Suppressor macrophage (primary cell): ENCODE measurements at places on chromosomes 7 and 10.

- no peak for DNase-seq
These were observed 325.6 kb downstream of the PLXNA4 start for GRCh38 chr7:132250480-132251326.

GRCh38 chr10:43963379-43963778 is 314.7 kb upstream of the ZNF32 start:
- no peak for DNase-seq

GRCh38 chr10:1661416-1661815 is 75.9 kb downstream of the ADARB2 start:
- DNase-seq, result no peak

- DNase-seq, result no peak
These were observed 17.0 kb downstream of the BCAP29 start for GRCh38 chr7:107596881-107597581.

DNA sequence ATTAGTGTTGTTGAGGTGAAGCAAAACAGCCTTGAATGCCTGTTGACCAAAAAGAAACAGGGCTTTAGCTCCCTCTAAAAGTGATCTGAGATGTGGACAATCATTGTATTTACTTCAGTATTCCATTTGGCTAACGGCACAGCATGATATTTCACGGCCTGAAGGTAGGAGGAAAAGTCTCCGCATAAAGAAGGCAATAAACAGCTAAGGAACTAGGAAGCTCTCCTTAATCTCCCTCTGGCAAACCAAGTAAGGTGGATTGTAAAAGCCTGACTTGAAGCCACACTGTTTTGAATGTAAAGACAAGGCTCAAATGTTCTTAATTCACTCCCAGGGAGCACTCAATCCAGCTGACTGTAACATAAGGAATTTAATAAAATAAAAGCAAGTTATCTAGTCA is 160.0 kb upstream of the ZNF804B start:
- DNase-seq, result no peak

DNA sequence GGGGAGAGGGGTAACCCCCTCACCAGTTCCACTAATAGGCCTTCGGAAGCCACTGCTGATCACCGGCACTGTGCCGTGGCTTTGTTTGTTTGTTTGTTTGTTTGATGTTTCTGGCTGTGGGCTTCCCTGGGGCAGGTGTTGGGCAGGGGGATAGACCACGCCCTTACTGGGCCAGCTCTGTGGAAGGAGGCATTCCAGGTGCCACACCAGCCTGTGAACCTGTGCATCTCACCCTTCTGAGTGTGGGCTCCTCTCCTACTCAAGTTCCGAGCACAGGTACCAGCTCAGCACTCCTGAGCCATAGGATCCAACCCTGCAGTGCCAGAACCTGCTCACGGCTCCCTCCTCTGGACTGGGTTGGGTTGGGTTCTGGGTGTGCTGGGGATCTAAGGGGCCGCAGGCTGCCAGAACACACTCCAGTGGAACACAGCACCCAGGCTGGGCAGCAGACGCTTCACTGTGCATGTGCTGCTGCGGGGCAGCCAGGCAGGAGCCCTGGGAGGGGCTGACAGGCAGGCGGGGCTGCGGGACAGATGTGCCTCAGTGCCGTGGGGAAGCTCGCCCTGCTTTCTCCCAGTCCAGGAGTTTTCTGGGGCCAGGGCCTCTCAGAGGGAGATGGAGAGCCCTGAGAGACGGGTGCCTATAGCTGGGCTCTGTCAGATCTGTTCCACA is 1053.9 kb downstream of the CNTNAP2 start:
- no peak for DNase-seq

DNA sequence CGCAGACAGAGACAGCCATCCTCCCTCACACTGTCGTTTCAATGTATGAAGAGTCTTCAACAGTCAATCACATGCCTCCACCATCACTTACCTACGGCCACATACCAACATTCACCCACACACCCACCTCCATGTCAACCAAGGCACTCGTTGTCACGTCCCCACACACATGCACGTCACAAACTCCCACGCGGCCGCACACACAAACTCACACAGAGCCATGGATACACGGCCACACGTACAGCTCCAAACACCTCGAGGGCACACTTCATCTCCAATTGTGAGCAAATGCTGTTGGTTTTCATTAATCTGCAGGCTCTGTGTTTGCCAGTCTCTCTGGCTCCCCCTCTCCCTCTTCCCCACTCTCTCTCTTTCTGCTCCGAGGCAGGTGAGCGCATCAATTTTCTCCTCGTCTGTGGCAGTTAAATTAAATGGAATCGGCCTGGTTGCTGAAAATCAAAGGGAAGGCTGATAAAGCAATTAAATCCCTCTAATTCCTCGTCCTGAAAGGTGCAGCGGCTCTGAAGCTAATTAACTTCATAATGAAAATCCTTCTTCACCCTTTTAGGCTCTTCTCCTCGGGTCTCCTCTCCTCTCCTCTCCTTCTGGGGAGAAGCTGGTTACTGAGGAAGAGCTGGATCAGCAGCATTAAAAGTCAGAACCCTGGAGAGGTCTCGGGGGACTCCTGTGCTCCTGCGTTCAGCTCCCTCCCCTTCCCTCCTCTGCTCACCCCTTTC is 53.8 kb upstream of the SLF2 start:
- DNase-seq, result no peak

DNA sequence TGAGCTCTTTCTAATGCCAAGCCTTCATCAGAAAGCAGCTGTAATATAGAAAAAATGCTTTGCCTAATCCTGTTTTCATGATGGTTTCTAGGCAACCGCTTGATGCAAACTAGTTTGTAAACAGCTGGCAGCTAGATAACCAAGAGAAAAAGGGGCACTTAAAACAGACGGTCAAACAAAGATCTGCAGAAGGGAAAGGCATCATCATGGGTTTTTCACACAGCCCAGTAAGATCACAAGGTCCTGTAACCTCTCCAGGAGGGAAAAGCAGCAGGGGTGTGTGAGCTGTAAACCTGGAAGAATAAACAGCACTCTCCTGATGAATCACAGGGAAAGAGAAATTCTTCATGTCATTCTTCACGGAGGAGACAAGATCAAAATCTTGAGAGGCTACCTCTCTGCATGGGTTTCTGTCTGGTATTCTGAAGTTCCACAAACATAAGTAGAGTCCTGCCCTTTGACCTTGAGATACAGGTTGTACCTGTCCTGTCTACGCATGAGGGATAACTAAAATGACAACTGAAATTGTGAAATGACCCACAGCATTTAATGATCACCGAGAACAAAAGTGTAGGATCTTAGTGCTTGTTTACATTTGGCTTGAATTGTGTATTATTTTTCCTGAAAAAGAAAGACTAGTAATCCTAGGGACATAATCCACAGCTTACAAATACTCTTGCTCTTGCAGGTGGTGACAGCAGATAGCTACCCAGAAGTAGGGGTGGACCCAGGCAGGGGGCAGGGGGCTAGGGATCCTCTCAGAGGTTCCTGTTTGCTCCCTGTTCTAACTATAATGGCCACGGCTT is 48.0 kb downstream of the CREB3L2 start:
- DNase-seq, result no peak

DNA sequence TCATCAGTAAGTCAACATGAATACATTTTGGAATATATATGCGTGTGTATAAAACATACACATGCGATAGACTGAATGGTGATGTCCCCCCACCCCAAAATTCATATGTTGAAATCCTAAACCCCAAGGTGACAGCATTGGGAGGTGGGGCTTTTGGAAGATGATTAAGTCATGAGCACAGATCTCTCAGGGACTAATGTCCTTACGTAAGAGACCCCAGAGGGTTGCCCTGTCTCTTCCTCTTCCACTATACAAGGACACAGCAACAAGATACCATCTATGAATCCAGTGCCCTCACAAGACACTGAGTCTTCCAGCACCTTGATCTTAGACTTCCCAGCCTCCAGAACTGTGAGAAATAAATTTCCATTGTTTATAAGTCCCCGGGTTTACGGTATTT is 22.5 kb downstream of the DRGX start:
- peak; percentile 35 for DNase-seq

- DNase-seq, result no peak
These were observed 2.9 kb upstream of the ARHGAP21 start for GRCh38 chr10:24726626-24727025.

GRCh38 chr10:104427989-104428388 is 74.4 kb downstream of the CFAP58 start:
- DNase-seq, result no peak

DNA sequence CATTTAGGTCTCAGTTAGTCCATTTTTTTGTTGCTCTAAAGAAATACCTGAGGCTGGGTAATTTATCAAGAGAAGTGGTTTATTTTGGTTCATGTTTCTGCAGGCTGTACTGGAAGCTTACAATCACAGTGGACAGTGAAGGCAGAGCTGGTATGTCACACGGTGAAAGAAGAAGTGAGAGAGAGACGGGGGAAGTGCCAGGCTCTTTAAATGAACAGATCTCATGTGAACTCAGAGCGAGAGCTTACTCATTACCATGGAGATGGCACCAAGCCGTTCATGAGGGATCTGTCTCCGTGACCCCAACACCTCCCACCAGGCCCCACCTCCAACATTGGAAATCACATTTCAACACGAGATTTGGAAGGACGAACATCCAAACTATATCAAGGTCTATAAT is 18.9 kb upstream of the PNLIPRP3 start:
- peak; percentile 61 for DNase-seq

GRCh38 chr7:111164442-111164841 is 73.5 kb downstream of the LRRN3 start:
- no peak for DNase-seq

- DNase-seq, result no peak
These were observed 218.8 kb downstream of the EBF3 start for GRCh38 chr10:129745186-129745750.
